ENCODE measurements at places on chromosomes 12 and 14.

- DNase-seq = no peak
Observed at GRCh38 chr12:92133171-92133570, 12.5 kb downstream of the BTG1 start.

GRCh38 chr12:1843641-1844005, 23.3 kb downstream of the LRTM2 start:
- no peak for DNase-seq

DNA sequence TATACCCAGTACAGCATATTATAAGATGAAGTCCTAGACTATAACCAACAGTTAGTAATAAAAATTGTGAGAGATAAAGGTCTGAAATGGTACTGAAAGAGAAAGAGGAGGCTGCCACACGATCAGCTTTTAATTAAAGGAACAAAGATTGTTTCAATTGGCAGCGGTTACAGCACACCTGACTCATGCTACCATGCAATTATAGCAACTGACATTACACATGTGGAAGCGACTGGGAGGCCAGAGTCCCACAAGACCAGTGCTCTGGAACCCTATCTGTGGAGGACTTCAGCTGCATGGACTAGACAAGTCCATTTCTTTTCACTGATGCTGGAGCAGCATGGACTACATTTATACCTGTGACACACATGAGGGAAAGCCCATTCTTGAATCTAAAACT, 55.2 kb downstream of the SEL1L start:
- no peak for DNase-seq

DNA sequence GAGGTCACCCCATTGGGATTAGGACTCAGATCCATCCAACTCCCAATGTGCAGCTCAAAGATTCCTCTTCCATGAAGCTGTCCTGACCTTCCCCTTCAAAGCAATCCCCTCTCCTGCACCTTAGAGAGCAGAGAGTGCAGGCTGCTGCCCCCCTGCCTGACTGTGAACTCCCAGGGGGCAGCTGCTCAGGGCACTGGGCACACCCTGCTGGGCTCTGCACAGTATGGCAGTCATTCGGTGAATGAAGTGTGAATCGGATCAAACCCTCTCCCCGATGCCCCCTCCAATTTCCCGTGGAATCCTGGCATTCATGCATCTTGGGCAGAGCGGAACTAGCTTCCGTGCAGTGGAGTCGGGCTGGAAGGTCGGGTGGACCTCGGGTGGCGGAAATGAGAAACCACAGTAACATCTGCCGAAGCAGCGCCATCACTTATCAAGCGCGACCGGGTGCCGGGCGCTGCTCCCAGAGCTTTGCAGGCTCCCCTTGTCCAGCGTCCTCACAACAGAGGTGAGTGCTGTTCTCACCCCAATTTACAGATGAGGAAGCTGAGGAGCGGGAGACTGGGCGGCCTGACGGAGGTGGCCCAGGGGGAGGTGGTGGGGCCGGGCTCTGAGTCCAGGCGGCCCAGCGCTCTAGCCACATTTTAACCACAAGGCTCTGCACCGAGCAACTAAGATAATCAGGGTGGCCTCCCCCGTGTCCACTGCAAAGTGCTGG, 14.7 kb downstream of the GALNT9 start:
- DNase-seq = no peak

GRCh38 chr14:43872752-43873655, 634.1 kb downstream of the FSCB start:
- no peak for DNase-seq

Measured in anterior cingulate cortex (tissue), 58 donors.